ENCODE measurements at places on chromosomes 2 and 18.

DNA sequence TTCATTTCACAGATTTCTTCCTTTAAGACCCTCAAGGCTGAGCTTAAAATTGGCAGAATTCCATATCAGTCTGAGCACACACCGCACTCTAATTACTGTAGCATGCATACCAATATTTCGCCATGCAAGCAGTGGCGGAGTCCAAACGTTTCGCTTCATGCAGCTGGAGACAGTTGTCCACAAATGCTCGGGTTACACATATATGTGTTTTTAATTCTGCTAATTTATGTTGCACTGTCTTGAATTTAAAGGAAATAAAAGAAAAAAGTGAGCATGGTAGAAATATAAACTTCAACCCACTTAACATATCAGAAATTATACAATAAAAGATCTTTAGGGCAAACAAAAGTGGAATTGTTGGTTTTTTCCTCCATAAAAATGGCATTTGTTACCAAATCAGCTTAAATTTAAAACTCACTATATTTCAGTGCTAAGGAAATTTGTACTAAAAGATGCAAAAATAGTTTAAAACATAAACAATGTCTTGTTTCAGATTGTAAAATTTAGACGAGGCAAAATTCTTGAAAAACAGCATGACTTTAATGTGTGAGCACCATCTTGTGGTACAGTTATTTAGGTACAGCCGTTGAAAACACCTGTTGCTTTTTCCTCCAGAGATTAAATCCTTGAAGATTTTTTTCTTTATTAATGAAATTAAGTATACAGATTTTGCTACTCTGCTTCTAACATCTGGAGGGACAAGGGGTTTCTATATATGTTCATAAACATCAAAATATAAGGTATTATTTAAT, 24.1 kb upstream of the KANSL1L start:
- no peak for DNase-seq

GRCh38 chr2:23430263-23430662, 45.3 kb downstream of the KLHL29 start:
- no peak for DNase-seq

DNA sequence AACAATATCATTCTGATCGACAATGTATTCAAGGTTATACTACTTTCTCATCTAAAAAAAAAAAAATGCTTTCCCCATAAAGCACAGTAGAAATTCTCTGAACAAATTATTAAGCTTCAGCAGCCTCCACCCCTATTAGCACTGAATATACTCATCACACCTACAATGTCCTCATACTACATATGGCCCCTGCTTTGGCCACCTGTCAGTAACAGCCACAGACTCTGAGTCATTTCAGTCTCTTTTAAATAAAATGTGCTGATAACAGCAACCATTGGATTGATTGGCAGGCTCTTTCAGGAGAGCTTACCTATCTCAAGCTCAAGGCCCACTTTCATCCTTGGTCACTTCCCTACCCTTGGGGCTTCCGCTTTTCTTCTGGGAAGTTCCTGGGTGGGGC, 236.7 kb downstream of the TMX3 start:
- no peak for DNase-seq

GRCh38 chr18:71189581-71189980, 900.7 kb downstream of the SOCS6 start:
- no peak for DNase-seq

DNA sequence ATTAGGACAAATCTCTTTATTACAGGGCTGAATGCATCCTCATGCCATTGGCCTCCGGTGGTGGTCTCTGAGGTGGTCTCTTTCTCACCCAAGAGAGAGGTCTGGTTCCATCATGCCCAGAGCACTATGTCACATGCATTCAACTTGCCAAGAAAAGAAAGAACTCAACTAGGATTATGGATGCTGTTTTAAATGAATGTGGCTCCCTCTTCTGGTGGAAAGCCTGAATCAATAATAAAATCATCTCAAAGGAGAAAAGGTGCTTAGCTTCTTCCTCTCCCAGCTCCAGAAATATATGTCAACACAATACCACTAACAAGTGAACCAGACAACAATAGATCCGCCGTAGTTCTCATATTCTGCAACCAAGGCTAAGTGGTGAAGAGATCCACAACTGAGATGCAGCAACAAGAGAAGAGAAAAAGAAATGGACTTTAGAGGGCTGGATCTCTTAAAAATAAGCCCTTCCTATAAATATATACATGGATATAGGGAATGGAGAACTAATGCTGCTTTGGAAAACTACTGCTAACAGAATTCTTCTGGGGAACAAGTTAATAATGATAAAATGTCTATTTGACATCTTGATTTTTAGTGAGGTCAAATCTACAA, 396.8 kb downstream of the NCKAP5 start:
- no peak for DNase-seq

DNA sequence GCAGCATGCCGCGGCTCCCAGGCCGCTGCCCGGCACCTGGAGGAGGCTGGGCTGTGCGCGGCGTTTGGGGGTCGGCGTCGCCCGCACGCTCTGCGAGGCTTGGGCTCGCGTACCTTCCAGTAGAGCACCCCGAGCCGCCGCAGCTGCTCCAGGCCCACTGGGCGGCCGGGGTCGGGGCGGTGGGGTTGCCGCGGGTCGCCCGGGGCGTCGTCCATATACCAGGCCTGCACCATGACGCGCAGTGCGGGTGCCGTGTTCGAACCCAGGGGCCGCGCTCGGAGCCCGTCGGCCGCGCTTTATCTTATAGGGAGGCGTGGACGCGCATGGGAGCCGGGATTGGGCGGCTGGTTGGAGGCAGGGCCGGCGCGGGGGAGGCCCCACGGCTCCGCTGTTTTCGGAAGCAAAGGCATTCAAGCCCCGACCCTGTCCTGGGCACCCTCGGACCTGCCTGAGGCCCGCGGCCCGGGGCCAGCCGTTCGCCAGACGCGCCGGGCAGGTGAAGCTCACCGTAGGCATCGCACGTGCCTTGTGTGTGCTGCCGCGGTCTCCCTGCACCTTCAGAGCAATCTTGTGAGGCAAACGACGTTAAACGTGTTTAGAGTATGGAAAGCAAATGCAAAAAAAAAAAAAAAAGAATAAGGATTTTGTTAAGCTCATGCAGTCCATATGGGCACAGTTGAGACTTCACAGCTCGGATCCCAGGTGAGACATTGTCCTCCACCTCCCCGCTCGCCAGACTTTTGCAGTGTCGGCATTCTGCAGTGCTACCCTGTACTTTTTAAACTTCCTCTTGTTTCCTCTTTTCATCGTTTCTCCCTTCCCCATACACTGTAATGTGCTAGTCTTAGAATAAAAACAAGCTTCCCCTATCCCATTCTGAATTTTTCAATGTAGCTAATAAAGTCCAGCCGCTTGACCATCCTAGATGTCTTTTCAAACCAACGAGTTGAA, at the start of gene ADI1:
ADI1 (minus strand) TSS at position 277 of the 951 bp plus-strand sequence; CDS start at position 233, 44 bp downstream.
- peak; percentile 53 for DNase-seq

DNA sequence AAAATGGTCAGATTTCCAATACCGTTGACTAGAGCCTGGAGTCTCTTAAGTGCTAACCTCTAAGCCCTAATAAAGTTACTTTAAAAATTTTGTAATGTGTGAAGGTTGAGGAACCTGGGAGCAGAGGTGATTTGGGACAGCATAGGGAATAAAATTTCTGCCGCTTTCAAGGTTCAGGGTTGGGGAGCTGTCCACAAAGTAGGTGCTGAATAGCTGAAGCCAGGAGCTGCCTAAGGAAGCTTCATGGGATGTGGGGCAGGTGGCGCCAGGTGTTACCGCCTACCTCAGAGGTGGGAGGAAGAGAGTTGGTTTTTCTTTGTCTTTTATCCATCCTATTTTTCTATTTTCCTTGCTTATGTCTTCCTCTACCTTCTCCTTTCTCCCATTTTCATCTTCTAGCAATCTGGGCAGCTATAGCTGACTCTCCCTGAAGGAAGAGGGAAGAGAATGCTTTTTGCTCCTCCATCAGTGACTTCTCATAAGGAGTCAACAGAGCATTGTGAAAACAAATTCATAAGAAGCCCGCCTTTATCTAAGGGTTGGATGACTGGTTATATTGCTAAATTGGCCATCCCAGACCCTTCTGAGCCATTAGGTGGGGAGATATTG, 178.7 kb downstream of the CLIP4 start:
- no peak for DNase-seq

- DNase-seq: no peak
These were observed 181.8 kb upstream of the GCFC2 start for GRCh38 chr2:75892490-75892889.

- no peak for DNase-seq
These were observed 42.4 kb downstream of the TCF7L1 start for GRCh38 chr2:85175369-85176299.

GRCh38 chr2:74233648-74234047, 35.2 kb downstream of the MTHFD2 start:
- DNase-seq: no peak

GRCh38 chr2:26400723-26401122, 997 bp upstream of the DRC1 start:
- no peak for DNase-seq

GRCh38 chr18:32389191-32389590, 81.5 kb downstream of the GAREM1 start:
- DNase-seq: no peak

DNA sequence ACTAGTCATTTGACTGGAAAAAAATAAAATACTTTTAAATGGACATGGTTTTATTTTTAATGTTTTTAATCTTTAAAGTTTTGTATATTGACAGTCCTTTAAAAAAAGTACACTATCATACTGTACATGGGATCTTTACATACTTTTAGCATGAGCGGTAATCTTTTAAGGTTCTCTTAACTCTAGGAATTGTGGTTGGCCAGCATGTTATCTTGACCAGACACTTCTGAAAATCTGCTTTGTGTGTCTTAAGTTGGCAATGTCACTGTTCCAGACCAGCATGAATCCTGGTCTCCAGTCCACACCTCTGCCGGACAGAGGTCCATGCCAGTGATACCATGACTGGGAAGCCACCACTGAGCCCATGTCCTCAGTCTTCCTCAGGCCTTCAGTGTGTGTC, 17.7 kb downstream of the ITGB1BP1 start:
- no peak for DNase-seq

- no peak for DNase-seq
These were observed 69.7 kb downstream of the COBLL1 start for GRCh38 chr2:164771897-164772296.

GRCh38 chr2:218880859-218881594, 375 bp downstream of the WNT10A start:
- DNase-seq: no peak

DNA sequence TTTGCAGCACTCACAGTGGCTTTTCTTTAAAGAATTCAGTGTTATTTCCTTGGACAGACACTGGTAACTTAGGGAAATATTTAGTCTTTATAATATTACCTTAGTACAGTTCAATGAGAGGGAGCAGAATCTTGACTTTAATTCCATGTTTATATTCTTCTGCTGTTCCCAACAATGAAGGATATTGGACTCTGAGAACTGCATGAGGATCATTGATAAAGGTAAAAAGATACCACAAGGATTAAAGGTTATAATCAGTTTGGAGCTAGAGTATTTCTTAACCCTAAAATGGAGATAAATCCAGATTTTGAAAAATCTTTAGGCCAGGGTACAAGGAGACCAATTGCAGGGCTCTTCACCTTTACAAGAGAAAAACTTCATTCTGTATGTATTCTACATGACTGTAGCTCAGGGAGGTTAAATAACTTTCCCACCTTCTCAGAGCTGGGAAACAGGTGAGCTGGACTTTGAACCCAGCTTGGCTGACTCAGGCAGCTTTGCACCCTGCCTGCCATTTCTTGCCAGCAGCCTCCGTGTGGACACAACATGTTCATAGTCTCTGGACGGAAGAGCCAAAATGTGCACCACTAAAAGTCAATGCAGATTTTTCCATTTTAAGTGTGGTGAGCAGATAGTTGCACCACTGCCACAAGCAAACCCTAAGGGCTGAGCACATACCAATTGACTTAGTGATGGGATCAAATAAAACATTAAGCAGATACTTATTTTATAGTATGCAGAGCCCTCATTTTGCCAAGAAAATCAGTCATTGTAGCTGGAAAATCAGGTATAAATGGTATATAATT, 26.7 kb downstream of the UPP2 start:
- DNase-seq: no peak

DNA sequence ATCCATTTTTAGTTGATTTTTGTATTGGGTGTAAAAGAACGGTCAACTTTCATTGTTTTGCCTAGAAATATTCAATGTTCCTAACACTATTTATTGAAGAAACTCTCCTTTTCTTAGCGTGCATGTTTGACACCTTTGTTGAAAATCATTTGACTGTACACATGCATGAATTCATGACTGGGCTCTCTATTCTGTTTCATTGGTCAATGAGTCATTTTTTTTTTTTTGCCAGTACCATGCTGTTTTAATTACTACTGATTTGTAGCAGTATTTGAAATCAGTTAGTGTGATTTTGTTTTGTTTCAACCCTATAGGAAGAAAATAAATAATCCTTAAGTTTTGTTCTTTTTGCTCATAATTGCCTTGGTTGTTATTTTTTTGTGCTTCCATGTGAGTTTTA, 828.7 kb downstream of the SUCLG1 start:
- no peak for DNase-seq

GRCh38 chr2:38966006-38966405, 76.3 kb downstream of the ARHGEF33 start:
- no peak for DNase-seq

GRCh38 chr2:23662941-23663920, 263.7 kb downstream of the ATAD2B start:
- no peak for DNase-seq

DNA sequence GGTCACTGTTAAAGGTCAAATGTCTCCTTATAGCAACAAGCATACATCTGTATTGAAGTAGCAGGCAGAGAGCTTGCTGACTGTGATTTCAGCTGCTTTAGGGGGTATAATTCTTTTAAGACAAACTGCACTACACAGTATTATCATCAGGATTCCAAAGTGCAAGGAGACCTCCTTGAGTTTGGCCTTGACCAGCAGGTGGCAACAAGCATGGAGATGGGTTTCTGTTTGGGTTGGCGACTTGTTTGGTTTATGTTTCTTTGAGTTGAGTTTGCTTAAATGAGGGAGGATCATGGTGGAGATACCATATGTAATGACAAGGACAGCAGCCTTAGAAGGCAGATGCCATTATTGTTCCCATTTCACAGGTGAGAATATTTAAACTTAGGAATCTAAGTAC, 681.0 kb upstream of the ID2 start:
- DNase-seq: no peak

GRCh38 chr18:55336438-55337100, 251.4 kb downstream of the TCF4 start:
- DNase-seq: no peak

- no peak for DNase-seq
These were observed 59.5 kb downstream of the RMDN2 start for GRCh38 chr2:37984589-37984988.

Data from stimulated activated CD8-positive, alpha-beta memory T cell treated with anti-CD3 and anti-CD28 coated beads, Interleukin-2, amount 100 ng/mL, for 1 hour (primary cell).